Left hindlimb (tissue), 1 donor: ENCODE measurements at places on chromosomes 3 and 15.

- DNase-seq: peak; percentile 15
These were observed 222.5 kb downstream of the SNRPN start for GRCh38 chr15:25176991-25177954.

GRCh38 chr3:143001034-143001368 is 369 bp upstream of the U2SURP start:
- no peak for DNase-seq

DNA sequence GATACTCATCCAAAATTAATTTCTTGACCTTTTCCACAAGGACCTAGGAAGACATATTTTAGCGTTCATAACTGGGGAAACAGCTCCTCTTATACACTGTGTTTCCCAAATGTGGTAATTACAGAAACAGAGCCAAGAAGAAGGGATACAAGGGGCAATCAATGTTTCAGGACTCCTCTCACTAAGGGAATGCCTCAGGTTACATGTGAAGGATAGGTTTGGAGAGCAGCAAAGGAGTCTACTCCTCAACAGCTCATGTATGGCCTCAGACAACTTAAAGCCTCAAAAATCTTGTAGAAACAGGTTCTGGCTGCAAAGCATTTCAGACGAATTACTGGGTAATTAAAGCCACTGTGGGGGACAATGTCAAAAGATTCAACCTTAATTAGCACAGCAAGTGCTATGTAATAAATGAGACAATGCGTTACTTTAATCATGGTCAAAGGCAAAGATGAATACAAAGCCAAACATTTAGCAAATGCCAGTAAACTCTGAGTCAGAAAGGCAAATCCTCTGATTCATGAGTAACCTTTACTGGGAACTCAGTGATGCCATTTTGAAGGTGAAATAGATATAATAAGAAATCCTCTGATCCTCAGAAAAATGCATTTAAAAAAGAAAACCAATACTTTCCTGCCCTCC is 1111.2 kb downstream of the TUSC7 start:
- no peak for DNase-seq

DNA sequence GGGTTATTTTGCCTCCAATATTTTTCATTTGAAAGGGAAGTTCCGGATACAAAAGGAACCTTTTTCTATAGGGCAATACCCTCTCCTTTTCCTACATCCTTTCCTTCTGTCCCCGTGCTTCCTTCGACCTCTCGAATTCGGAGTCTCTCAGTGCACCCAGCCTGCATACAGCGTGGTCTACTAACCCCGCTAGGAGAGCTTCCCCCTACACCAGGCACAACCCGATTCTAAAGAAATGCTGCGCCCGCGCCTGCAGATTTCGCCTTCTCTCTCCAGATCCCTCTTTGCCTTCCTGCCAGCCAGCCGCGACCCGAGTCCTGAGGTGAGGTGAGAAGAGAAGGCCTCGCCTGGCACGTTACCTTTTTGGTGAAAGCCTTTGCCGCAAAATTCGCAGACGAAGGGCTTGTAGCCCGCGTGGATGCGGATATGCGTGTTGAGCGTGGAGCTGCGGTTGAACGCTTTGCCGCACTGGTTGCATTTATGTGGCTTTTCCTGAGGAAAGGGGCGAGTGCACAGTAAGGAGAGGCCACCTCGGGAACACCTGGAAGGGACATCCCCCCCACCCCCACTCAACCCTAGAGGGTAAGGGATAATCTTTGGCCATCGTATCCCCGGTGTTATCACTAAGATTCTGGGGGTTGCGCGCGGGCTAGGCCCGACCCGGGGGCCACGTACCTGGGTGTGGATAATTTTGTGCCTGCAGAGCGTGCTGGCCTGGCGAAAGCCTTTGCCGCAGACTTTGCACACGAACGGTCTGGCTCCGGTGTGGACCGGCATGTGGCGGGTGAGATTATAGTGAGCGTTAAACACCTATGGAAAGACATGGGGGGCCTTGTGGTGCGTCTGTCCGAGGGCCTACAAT is 2.3 kb downstream of the FEZF2 start:
- no peak for DNase-seq

- DNase-seq: no peak
These were observed 3.7 kb upstream of the THRB start for GRCh38 chr3:24498391-24498790.

GRCh38 chr3:132004571-132004970 is 30.2 kb downstream of the CPNE4 start:
- DNase-seq: no peak

DNA sequence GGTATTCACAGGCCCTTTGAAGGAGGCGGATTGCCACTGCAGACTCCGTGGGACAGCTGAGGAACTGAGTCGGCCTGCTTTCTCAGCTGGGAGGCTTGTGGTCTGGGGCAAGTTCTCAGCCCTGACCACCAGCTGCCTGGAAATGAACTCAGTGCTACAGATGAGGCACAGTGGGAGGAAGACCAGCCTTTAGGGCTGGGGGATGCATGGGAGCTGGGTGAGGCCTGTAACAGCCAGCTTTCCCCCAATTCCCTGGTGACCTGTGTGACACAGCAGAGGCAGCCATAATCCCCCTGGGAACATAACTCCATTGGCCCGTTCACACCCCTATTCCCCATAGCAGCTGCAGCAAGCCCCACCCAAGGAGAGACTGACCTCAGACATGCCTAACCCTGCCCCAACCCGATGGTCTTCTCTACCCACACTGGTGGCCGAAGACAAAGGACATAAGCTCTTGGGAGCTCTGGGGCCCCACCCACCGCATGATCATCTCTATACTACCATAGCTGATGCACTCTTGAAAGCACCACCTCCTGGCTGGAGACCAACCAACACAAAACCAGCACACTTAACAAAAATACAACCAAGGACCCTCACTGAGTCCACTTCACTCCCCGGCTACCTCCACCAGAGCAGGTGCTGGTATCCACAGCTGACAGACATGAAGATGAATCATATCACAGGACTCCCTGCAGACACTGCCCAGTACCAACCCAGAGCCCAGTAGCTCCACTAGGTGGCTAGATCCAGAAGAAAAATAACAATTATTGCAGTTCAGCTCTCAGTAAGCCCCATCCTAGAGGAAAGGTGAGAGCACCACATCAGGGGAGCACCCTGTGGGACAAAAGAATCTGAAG is 24.9 kb downstream of the ZMAT3 start:
- peak; percentile 34 for DNase-seq

DNA sequence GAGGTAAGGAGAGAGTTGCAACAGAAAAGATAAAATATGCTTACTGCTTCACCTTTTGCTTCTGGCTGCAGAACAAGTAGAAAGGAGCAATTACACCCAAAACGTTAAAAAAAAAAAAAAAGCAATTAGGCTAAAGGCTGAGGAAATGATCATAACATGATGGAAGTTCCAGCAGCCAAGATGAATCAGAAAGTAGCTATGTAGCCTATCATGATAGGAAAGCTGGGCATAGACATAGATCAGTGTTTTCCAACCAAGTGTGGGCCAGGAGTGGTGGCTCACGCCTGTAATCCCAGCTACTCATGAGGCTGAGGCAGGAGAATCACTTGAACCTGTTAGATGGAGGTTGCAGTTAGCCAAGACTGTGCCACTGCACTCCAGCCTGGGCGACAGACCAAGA is 52.6 kb downstream of the AGTR1 start:
- DNase-seq: no peak

- no peak for DNase-seq
These were observed 535.2 kb downstream of the OCA2 start for GRCh38 chr15:27563765-27564370.

DNA sequence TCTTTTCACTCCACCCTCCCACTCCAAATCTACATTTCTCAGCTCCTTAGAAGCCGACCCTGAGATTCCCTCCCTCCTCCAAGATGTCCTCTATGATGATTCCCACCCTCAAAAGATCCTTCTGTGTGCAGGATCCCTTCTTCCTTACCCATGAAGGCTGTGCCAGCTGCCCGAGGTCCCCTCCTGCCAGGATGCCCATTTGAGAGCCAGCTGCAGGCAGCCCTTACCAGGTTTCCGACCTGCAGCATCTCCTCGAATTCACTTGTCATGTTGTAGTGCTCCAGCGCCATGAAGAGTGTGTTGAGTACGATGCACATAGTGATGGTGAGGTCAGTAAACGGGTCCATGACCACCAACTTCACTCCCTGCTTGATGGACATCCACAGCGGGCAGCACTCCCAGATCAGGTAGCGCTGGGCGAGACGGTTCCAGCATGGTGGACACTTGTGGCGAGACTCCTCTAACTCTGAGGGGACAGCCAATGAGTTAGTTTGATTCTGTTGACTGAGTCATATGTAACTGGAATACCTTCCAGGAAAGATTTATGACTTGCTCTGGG is 51.9 kb downstream of the SCN5A start:
- peak; percentile 4 for DNase-seq

GRCh38 chr3:125185805-125186204 is 26.7 kb downstream of the SLC12A8 start:
- DNase-seq: no peak

DNA sequence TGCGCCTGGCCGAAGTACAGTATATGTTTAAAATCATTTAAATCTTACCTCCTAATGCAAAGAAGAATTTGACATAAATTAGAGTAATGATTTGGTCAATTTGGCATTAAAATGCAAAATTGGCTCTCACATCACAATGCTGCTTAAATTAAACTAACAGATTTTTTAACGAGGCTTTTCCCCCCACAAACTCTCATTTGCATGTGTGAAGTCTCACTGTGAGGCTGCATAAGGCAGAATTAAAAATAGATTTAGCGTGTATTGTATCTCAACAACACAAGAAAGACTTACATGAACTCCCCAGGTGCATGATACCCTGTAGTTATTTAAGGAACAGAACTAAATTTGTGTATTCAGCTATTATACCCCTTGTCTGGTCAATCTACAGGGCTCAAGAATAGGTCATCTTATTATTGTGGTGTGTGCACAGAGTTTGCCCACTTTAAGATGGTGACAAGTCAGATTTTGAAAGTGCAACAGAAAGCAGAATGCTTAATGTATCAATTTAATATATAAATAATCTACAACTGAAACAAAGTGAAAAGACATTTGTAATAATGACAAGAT is 897.9 kb downstream of the EPHA3 start:
- no peak for DNase-seq

- DNase-seq: peak; percentile 27
These were observed 40.4 kb upstream of the RAB6B start for GRCh38 chr3:133935843-133936769.

- DNase-seq: peak; percentile 55
These were observed 28.5 kb upstream of the KCTD6 start for GRCh38 chr3:58463181-58463941.
